IPS DF 6.9 (cell line): ENCODE measurements at places on chromosomes 16 and 17.

DNA sequence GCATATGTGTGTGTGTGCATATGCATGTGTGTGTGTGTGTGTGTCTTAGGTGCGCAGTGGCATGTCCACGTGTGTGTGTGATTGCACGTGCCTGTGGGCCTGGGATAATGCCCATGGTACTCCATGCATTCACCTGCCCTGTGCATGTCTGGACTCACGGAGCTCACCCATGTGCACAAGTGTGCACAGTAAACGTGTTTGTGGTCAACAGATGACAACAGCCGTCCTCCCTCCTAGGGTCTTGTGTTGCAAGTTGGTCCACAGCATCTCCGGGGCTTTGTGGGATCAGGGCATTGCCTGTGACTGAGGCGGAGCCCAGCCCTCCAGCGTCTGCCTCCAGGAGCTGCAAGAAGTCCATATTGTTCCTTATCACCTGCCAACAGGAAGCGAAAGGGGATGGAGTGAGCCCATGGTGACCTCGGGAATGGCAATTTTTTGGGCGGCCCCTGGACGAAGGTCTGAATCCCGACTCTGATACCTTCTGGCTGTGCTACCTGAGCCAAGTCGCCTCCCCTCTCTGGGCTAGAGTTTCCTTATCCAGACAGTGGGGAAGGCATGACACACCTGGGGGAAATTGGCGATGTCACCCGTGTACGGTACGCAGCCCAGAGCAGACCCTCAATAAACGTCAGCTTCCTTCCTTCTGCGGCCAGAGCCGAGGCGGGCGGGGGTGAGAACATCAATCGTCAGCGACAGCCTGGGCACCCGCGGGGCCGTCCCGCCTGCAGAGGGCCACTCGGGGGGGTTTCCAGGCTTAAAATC is 47.6 kb downstream of the IL21R start:
- no peak overlapping the region for H3K4me3 ChIP-seq
- H3K36me3 ChIP-seq: no peaks in the 10 kb centered on the region
- no peak for DNase-seq
- H3K27me3 ChIP-seq: no peaks in the 10 kb centered on the region
- no peak overlapping the region for H3K27ac ChIP-seq

GRCh38 chr16:7644811-7645210 is 312.2 kb downstream of the RBFOX1 start:
- H3K4me3 ChIP-seq: no peak overlapping the region
- no peaks in the 10 kb centered on the region for H3K27me3 ChIP-seq
- H3K27ac ChIP-seq: no peak overlapping the region
- no peaks in the 10 kb centered on the region for H3K36me3 ChIP-seq

DNA sequence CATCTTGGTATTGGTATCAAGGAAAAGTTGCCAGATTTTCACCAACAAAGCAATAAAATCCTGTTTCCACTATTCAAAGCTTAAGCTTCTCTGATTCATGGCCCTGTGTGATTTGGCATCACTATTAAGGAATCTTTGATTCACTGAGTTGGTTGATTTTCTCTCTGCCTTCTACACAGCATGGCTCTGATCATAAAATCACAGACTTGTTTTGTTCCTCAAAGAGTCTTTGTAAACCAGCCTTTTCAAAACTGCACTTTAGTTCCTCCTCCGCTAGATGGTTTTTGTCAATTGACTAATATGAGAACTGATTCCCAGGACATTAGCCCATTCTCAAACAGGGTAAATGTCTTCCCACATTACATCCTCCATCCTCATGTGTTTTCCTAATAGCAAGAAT is 197.6 kb downstream of the DNAH9 start:
- H3K4me3 ChIP-seq: no peak overlapping the region
- no peaks in the 10 kb centered on the region for H3K36me3 ChIP-seq
- H3K4me1 ChIP-seq: no peaks in the 10 kb centered on the region
- DNase-seq: no peak
- no peaks in the 10 kb centered on the region for H3K27me3 ChIP-seq

DNA sequence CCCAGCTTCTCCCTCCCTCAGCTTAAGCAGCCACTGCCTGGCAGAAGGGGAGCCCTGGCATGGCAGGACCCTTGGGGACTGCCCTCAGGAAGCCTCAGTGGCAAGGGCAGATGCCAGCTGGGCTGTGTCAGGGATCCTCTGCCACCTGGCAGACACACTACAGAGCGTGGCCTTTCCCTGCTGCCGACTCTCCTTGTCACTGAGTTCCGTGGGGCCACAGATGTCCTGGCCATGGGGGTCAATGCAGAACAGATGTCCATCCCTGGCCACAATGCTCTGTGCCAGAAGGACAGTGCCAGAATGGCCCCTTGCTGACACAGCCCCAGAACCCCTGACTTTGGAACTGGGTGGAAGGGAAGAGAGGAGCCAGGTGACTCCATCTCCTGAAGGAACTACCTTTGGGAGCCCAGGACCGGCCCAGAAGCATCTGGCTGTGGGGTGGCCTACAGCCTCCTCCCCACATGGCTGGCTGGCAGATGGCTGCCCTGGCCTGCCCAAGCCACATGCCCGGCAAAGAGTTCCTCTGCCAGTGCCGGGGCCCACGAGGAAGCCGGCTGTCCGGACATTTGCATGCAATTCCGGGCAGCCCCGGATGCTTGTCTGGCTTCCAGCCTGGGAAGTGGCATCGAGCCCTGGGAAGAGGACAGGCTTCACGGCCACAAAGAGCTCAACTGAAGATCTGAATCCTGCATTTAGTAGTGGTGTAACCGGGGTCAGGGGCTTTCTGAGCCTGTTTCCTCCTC is 24.1 kb downstream of the NPTX1 start:
- no peaks in the 10 kb centered on the region for H3K36me3 ChIP-seq
- H3K4me1 ChIP-seq: 0 out of 2 replicates have a peak, but pooled peaks cover 2% of the 10 kb centered on the region
- no peak for DNase-seq
- no peak overlapping the region for H3K27ac ChIP-seq
- H3K27me3 ChIP-seq: no peaks in the 10 kb centered on the region; the same call in 1 of the 2 replicates
- no peak overlapping the region for H3K4me3 ChIP-seq

DNA sequence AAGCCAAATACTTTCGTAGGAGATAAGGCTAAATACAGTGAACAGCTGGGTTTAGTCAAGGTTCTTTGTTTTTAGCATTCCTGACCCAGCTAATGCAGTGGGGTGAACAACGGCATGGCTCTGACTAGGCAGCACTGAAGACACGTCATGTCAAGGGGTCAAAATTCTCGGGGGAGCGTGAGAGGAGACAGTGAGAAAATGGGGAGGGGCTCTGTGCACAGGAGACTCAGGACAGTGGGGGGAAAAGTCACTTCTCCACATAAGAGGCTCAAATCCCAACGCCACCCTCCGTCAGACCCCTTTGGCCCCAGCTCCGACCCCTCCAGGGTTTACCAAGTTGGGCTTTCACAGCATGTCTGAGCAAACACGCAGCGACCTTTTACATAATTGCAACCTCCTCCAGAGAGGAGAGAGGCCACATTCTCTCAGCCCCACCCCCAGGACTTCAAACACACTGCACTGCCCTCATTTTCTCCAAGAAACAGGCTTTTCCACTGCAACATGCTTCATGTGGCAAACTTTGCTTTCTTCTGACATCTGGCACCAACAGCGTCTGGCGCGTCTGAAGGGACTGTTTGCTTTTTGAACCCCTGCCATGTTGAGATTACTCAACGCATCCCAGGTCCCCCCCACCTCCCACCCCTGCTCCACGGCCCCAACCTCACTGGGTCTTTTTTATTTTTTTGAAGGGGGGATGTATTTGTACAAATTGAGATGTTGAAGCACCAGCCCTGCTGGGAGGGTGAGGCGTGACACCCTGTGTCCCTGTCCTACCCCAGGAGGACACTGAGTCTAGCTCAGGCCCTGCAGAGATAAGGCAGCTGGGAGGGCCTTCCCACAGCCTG is 30.0 kb downstream of the AXIN2 start:
- peaks cover 27% of the 10 kb centered on the region for H3K36me3 ChIP-seq
- no peak for DNase-seq
- H3K27ac ChIP-seq: no peak overlapping the region

DNA sequence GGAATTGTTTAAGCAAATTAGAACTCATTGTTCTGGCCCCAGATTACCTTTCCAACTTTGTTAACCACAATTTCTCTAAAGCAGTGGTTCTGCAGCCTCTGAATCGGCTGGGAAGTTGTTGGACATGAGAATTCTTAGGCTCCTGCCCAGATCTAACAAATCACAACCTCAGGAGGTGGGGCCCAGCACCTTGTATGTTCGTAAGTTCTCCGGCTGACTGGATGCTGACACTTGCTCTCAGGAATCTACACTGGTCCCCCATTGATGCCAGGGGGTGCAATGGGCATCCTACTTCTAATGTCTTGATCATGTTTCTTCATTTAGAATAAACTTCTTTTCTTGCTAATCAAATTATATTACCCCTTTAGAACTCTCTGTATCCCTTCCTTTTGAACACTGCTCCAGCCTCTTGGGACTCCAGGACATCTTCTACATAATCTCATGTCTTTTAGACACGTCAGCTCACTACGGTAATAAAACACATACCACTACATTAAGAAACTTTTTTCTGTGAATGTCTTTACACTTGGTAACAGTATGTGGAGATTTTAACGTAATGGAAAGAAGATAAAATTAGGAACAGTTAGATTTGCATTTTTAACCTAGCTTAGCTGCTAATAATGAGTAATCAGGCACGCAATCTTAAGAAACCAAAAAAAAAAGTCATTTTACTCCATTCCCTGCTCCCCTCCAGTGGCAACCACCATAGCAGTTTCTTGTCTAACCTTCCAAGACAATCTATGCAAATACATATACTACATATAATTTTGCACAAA is 143.2 kb downstream of the ITFG1 start:
- no peaks in the 10 kb centered on the region for H3K36me3 ChIP-seq
- H3K27me3 ChIP-seq: no peaks in the 10 kb centered on the region
- no peak overlapping the region for H3K4me3 ChIP-seq
- no peak for DNase-seq
- no peak overlapping the region for H3K27ac ChIP-seq

GRCh38 chr17:9218911-9219310 is 197.6 kb downstream of the NTN1 start:
- no peaks in the 10 kb centered on the region for H3K36me3 ChIP-seq
- no peak for DNase-seq
- H3K27me3 ChIP-seq: no peaks in the 10 kb centered on the region
- H3K4me3 ChIP-seq: no peak overlapping the region
- H3K27ac ChIP-seq: no peak overlapping the region

- H3K27ac ChIP-seq: no peak overlapping the region
- peak; percentile 5 for DNase-seq
- no peak overlapping the region for H3K4me3 ChIP-seq
These were observed 195.2 kb downstream of the MAP2K6 start for GRCh38 chr17:69609473-69610305.
